ENCODE measurements at places on chromosomes 13 and 19. TPM values are rescaled to one million over a fixed set of nuclear protein-coding genes. Genes with fewer than 3 reads are reported as not detected.

GPR18 gene
- not detected for total RNA-seq

SIGLEC7 gene
- total RNA-seq: not detected

NKPD1 gene
- total RNA-seq: 0.93 TPM

AMH gene
- 14.0 TPM for total RNA-seq

CGB2 gene
- total RNA-seq: 0.09 TPM

MYO1F gene
- 0.37 TPM for total RNA-seq

MRPS31 gene
- 13.2 TPM for total RNA-seq

GJB6 gene
- 0.02 TPM for total RNA-seq

CD209 gene
- not detected for total RNA-seq

ZNF382 gene
- 0.10 TPM for total RNA-seq

KIR2DL4 gene
- not detected for total RNA-seq

ZNF439 gene
- not detected for total RNA-seq

BRME1 gene
- total RNA-seq: 0.57 TPM

GDF15 gene
- 10.6 TPM for total RNA-seq

KLK3 gene
- not detected for total RNA-seq

GAS6 gene
- total RNA-seq: 8.9 TPM

RGS9BP gene
- total RNA-seq: 0.48 TPM

SIGLEC9 gene
- total RNA-seq: 0.06 TPM

GARRE1 gene
- total RNA-seq: 12.6 TPM

GRAMD1A gene
- 131 TPM for total RNA-seq

USE1 gene
- total RNA-seq: 15.1 TPM

TBC1D17 gene
- total RNA-seq: 22.2 TPM

KLF5 gene
- 46.0 TPM for total RNA-seq

LCP1 gene
- total RNA-seq: 0.07 TPM

EDNRB gene
- total RNA-seq: not detected

USPL1 gene
- 15.5 TPM for total RNA-seq

ZNF569 gene
- total RNA-seq: 4.5 TPM

CATSPERD gene
- total RNA-seq: not detected

OR7D2 gene
- 0.02 TPM for total RNA-seq

KIR3DL2 gene
- not detected for total RNA-seq

PSG6 gene
- 0.11 TPM for total RNA-seq

ZBTB32 gene
- not detected for total RNA-seq

ZNF568 gene
- 1.2 TPM for total RNA-seq

Measured in A549 treated with AZD2906 at 1 μM for 4 hours (cell line).